Kasumi-1 (cell line): ENCODE measurements at places on chromosomes 5 and 9.

- DNase-seq: no peak
Observed at GRCh38 chr9:129724456-129725190, 28.2 kb downstream of the PTGES start.

- no peak for DNase-seq
Observed at GRCh38 chr9:91379426-91379825, 17.7 kb upstream of the AUH start.

DNA sequence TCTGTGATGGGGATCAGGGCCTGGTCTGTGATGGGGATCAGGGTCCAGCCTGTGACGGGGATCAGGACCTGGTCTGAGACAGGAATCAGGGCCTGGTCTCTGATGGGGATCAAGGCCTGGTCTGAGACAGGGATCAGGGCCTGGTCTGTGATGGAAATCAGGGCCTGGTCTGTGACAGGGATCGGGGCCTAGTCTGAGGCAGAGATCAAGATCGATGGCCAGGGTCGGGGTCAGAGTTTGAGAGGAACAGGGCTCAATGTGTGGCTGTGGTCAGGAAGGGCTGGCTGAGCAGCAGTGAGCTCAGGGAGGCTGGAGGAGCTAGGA, 33.8 kb upstream of the TMEM250 start:
- DNase-seq: no peak

DNA sequence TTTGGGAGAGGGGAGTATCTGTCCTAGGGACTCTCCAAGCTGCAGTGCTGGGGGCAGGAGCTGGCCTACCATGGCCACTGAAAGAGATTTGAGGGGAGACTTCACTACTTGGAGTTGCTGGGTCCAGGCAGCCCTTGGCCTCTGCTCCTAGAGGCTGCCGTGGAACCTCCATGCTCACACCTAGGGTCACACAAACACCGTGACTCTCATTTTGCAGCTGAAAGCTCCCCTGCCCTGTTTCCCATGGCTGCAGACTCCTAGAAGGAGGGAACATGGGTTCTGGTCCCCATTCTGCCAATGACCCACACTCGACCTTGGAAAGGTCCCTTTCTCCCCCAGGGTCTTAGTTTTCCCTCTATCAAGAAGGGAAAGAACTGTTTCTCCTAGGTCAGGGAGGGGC, 147.1 kb upstream of the PPP1R26 start:
- DNase-seq: no peak

GRCh38 chr9:134313470-134313869, 12.8 kb upstream of the RXRA start:
- DNase-seq: no peak

GRCh38 chr9:2469681-2470221, 151.8 kb upstream of the VLDLR start:
- peak; percentile 3 for DNase-seq
